Liver (tissue), 10 donors: ENCODE measurements at places on chromosomes 2 and 18.
A peak's percentile ranks its signal among the peaks of the same experiment; 100 is the strongest.

GRCh38 chr2:2524348-2524941, 193.4 kb upstream of the MYT1L start:
- no peaks in the 10 kb centered on the region for H3K27me3 ChIP-seq
- H3K4me3 ChIP-seq, result no peak overlapping the region
- no peak overlapping the region for H3K27ac ChIP-seq
- H3K36me3 ChIP-seq, result no peaks in the 10 kb centered on the region

- H3K4me1 ChIP-seq, result no peaks in the 10 kb centered on the region
- no peaks in the 10 kb centered on the region for H3K36me3 ChIP-seq
- H3K27me3 ChIP-seq, result no peaks in the 10 kb centered on the region
Measured at GRCh38 chr18:26003817-26004216, 86.6 kb downstream of the SS18 start.

DNA sequence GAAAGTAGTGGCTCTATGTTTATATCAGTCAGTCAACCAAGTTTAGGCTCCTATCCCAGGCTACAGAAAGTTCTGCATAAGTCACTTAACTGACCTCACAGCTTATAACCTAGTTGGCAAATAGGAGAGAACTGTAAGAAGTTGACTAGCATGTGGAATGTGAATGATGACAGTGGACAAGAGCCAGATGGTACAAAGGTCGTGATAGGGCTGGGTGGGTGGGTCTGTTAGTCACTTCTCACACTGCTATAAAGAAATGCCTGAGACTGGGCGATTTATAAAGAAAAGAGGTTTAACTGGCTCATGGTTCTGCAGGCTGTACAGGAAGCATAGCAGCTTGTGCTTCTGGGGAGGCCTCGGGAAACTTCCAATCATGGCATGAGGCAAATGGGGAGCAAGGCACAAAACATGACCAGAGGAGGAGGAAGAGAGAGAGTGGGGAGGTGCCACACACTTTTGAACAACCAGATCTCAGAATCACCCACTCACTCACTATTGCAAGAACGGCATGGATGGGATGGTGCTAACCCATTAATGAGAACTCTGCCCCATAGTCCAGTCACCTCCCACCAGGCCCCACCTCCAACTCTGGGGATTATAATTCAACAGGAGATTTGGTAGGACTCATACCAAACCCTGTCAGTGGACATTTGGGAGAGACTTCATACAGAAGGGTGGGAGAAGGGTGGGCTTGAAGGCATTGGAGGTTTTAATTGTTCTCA, 68.8 kb downstream of the LTBP1 start:
- no peak overlapping the region for H3K4me3 ChIP-seq
- no peaks in the 10 kb centered on the region for H3K36me3 ChIP-seq
- peaks cover 19% of the 10 kb centered on the region for H3K4me1 ChIP-seq

DNA sequence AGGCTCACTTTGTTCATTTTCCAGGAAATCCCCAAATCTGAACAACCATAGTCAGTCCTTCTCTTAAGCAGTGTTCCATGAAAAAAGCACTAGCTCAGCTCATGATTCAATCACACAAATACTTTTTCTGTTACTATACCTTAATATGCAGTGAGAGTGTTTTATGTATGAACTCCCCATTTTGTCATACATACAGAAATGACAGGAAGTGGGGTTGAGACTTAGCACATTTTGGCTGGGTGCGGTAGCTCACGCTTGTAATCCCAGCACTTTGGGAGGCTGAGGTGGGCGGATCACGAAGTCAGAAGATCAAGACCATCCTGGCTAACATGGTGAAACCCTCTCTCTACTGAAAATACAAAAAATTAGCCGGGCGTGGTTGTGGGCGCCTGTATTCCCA, 55.2 kb upstream of the DTNB start:
- H3K36me3 ChIP-seq, result no peaks in the 10 kb centered on the region
- no peaks in the 10 kb centered on the region for H3K4me1 ChIP-seq
- H3K27me3 ChIP-seq, result no peaks in the 10 kb centered on the region
- no peak for DNase-seq
- H3K4me3 ChIP-seq, result no peak overlapping the region

DNA sequence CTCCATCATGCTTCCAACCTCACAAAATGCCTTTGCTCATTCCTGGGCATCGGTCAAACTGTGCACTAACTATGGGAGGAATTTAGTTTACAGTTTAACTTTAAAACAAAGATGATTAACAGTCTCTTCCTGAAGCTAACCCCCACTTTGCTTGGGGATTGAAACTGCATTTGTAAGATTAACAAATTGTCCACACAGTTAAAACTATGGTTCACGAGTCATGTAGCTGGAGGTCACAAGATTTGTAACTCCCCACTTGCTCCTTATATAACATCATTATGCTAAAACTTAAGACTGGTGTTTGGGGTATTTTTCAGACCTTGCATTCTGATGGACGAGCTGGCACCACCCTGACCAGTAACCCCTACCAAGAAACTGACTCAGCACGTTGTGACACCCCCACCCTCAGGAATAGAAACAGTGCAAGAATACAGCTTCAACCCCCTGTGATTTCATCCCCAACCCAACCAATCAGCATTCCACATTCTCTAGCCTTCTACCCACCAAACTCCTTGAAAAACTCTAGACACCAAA, 252.3 kb downstream of the MBD5 start:
- DNase-seq, result no peak
- no peaks in the 10 kb centered on the region for H3K27me3 ChIP-seq
- H3K4me1 ChIP-seq, result no peaks in the 10 kb centered on the region
- no peak overlapping the region for H3K27ac ChIP-seq
- H3K4me3 ChIP-seq, result no peak overlapping the region
- no peaks in the 10 kb centered on the region for H3K36me3 ChIP-seq

DNA sequence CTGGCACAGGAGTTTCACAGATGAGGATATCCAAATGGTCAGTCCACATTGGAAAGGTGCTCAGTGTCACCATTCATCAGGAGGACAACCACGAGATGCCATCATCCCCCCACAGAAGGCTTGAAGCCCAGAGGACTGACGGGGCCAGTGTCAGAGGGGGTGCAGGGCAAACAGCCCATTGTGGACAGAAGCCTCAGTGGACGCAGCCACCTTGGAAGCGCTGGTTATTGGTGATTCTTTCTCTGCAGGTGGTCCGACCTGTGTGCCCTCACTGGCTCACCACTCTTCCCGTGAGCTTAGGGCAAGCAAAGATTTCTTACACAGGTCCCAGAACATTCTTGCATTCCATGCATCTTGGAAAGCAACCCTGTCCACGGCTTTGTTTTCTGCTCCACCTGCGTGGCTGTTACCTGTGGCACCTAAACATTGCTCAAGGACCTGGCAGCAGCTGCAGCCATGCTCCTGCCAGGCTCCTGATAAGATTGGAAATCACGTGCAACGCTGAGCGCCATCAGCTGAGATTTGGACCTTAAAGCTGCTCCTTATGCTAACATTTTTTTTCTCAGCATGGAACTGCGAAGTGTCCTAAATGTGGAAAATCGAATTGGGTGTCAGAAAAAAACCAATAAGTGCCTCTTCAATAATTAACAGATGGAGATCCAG, 110.9 kb upstream of the CTDP1 start:
- no peak overlapping the region for H3K4me3 ChIP-seq
- no peaks in the 10 kb centered on the region for H3K36me3 ChIP-seq
- DNase-seq, result no peak
- no peak overlapping the region for H3K27ac ChIP-seq
- H3K27me3 ChIP-seq, result no peaks in the 10 kb centered on the region

GRCh38 chr2:159030674-159031380, 62.4 kb downstream of the TANC1 start:
- H3K27me3 ChIP-seq, result no peaks in the 10 kb centered on the region
- no peak for DNase-seq
- H3K4me1 ChIP-seq, result peaks cover 2% of the 10 kb centered on the region
- peak overlapping the region; percentile 23 for H3K27ac ChIP-seq

DNA sequence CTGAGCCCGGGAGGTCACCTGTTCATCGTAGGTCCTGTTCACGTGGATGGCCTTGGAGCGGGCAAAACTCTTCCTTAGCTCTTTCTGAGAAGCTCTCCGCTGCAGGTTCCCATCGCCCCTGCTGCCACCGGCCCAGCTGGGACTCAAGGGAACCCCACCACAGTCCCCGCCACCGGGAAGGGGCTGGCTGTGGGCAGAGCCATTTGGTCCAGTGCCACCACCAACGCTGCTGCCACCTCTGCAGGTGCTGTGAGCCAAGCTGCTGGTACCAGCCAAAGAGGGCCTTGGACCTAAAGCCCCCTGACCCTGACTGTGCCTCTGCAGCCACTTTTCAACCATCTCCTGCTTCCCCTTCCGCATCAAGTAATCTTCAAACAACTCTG, 586 bp downstream of the PDE11A start:
- peak overlapping the region; percentile 76 for H3K4me3 ChIP-seq
- H3K36me3 ChIP-seq, result no peaks in the 10 kb centered on the region
- H3K27ac ChIP-seq, result peak overlapping the region; percentile 56

GRCh38 chr2:161946489-161947107, 127.4 kb downstream of the DPP4 start:
- H3K27ac ChIP-seq, result no peak overlapping the region
- no peak overlapping the region for H3K4me3 ChIP-seq
- H3K4me1 ChIP-seq, result no peaks in the 10 kb centered on the region
- H3K36me3 ChIP-seq, result no peaks in the 10 kb centered on the region

DNA sequence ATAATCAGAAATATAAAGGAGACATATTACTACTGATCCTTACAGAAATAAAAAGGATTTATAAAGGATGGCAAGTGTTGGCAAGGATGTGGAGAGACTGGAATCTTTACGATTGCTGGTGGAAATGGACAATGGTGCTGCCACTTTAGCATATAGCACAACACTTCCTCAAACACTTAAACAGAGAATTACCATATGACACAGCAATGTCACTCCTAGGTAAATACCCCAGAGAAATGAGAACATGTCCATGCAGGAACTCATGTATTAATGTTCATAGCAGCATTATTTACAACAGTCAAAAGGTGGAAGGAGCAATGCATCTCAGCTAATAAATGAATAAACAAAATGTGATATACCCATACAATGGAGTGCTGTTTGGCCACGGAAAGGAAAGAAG, 137.5 kb downstream of the NDUFA10 start:
- no peak overlapping the region for H3K4me3 ChIP-seq
- no peaks in the 10 kb centered on the region for H3K4me1 ChIP-seq
- H3K36me3 ChIP-seq, result no peaks in the 10 kb centered on the region

GRCh38 chr2:213868526-213868925, 542.3 kb upstream of the VWC2L start:
- no peak overlapping the region for H3K4me3 ChIP-seq
- H3K27ac ChIP-seq, result no peak overlapping the region
- no peaks in the 10 kb centered on the region for H3K27me3 ChIP-seq
- no peaks in the 10 kb centered on the region for H3K36me3 ChIP-seq
- no peaks in the 10 kb centered on the region for H3K4me1 ChIP-seq

- H3K36me3 ChIP-seq, result no peaks in the 10 kb centered on the region
- no peak overlapping the region for H3K4me3 ChIP-seq
- DNase-seq, result no peak
Measured at GRCh38 chr2:145287736-145288135, 767.8 kb upstream of the ZEB2 start.

GRCh38 chr2:202682274-202682673, 47.5 kb downstream of the FAM117B start:
- DNase-seq, result no peak
- H3K27ac ChIP-seq, result no peak overlapping the region
- no peaks in the 10 kb centered on the region for H3K27me3 ChIP-seq
- no peaks in the 10 kb centered on the region for H3K36me3 ChIP-seq
- no peaks in the 10 kb centered on the region for H3K4me1 ChIP-seq

- no peaks in the 10 kb centered on the region for H3K36me3 ChIP-seq
- no peak for DNase-seq
- H3K4me3 ChIP-seq, result no peak overlapping the region
- no peak overlapping the region for H3K27ac ChIP-seq
- H3K27me3 ChIP-seq, result no peaks in the 10 kb centered on the region
Measured at GRCh38 chr2:110977403-110977802, 143.3 kb upstream of the BCL2L11 start.

DNA sequence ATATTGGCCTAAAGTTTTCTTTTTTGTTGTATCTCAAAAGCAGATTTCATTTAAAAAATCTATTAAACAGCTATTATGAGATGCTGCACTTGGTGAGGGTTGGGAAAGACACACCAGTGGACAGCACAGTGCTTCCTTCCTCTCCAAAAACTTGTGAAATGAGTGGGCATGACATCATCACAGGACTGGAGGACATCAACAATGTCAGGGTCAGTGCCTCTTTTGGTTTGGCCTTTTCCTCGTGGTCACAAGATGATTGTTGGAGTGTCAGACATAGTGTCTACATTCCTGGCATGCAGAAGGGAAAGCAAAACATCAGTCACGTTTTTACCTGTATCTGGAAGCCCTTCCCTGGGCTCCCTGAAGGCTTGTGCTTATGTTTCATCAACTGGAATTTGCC, 49.6 kb downstream of the IL1R2 start:
- H3K4me3 ChIP-seq, result no peak overlapping the region
- H3K27ac ChIP-seq, result no peak overlapping the region
- H3K4me1 ChIP-seq, result peaks cover 9% of the 10 kb centered on the region
- DNase-seq, result no peak
- no peaks in the 10 kb centered on the region for H3K27me3 ChIP-seq
- no peaks in the 10 kb centered on the region for H3K36me3 ChIP-seq

GRCh38 chr2:141899740-141900139, 231.1 kb downstream of the LRP1B start:
- no peak for DNase-seq
- H3K36me3 ChIP-seq, result no peaks in the 10 kb centered on the region
- H3K27ac ChIP-seq, result no peak overlapping the region
- H3K27me3 ChIP-seq, result no peaks in the 10 kb centered on the region

GRCh38 chr2:207839028-207839427, 69.3 kb upstream of the FZD5 start:
- DNase-seq, result no peak
- no peaks in the 10 kb centered on the region for H3K27me3 ChIP-seq
- no peaks in the 10 kb centered on the region for H3K4me1 ChIP-seq
- no peaks in the 10 kb centered on the region for H3K36me3 ChIP-seq

DNA sequence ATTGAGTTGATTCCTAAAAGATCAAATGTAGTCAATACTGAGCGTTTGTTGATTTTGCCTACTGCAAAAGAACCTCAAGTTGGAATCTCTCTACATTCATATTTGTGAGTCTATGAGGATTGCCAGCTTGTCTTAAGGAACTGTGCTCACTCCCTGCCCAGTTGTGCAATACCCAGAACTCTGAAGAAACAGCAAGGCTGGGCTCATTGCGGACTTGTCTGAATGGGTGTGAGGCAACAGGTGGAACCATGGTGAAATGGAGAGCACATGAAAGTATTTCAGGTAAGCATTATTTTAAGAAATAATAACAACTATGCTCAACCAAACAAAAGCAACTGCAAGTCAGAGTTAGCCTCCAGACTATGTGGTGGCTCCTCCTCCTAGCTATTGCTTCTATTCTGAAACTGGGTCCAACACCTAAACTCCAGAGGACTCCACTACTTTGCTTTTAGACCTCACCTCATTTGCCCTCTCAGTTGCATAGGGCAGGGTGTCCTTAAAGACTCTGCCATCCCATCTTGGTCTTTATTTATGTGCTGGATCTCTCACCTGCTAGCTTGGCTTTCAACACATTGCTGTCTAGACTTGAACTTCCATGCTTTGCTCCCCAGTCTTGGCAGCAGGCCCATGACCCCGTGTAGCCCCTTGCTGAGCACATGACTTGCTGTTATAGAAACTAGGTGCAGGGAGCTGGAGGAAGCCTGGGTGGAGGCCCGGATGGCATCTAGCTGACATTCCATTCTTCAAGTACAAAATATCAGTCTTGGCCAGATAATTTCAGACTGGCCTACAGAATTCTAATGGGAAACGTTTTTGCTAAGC, 94.8 kb upstream of the ARL5A start:
- no peak overlapping the region for H3K4me3 ChIP-seq
- no peaks in the 10 kb centered on the region for H3K36me3 ChIP-seq
- no peaks in the 10 kb centered on the region for H3K27me3 ChIP-seq
- no peak overlapping the region for H3K27ac ChIP-seq
- peak; percentile 68 for DNase-seq
- H3K4me1 ChIP-seq, result no peaks in the 10 kb centered on the region
